CD4-positive, alpha-beta T cell (primary cell): ENCODE measurements at places on chromosomes 4 and X.

DNA sequence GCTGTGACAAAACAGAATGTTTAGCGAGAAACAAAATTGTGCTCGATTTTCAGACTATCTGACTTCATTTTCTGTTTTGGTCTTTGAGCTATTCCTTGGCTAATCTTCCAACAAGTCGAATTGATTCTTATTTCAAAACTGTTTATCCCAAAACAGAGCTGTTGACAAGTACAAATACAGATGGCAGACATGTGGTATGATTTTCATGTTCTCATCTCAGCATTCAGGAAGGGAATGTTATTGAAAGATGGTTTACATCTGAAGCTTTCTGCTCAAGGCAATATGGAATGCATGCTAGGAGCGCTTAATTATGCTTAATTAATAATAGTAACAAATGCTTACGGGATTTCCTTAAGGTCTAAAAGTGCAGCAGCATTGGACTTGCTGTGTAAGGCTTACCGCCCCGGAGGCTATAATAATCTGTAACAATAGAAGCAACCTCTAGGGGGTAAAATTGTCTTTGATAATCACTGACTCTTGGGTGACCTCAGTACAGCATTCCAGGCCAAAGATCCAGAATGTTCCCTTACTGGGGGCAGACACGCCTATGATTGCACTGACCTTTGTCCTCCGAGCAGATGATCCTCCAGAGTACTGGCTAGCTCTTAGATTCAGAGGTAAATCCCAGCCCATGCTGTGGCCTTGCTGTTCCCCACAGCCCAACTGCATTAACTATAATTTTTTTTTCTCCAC lies 16.4 kb downstream of the LSM6 start:
- DNase-seq = no peak

DNA sequence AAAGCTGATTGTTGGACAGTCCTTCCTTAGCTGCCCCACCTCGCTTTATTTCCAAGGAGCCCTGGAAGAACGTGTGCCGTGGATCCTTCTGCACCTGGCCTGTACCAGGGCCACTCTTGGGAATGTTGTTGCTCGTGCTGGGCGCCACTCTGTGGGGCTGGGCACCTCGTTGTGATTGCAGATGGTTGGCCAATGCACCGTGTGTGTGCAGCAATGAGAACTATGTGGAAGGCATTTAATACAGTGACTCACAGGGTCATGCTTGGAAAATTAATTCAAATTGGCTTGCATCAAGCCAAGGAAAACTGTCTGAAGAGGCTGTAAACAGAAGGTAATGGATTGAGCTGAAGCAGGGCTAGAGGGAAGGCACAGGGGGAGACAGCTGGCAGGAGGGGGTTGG lies 37.0 kb upstream of the CD99L2 start:
- no peak for DNase-seq

DNA sequence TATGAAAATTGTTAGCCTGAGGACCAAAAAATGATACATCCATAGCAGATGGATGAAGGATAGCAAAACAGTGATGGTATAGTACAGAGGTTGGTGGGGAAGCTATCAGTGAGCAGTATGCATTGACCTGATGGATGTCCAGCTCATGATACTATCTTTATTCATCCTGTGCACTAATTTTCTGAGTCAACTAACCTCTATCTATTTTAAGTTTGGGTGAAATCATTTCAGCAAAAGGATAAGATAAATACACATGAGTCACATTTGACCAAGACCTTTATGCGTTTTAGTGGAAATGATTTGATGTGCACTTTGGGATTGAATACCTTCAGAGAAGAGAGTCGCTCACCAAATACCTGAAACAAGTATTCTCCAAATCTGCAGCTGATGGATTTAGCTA lies 351.0 kb upstream of the NR3C2 start:
- no peak for DNase-seq

DNA sequence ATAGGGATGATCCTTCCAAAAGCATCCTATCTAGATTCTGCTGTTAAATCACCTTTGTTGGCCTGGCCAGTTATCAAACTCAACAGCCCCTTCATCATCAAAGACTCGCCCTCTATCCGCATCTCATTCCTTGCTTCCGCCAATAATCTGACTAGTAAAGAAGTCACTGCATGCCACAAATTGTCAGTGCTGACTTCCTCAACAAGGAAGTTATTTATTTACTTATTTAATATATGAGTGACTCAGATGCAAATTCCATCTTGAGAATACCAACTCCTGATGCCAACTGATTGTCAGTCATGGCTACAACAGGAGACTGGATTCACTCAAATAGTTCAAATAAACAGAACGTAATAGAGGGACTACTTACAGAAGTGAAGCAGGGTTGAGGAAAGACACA lies 283.8 kb downstream of the TRIML1 start:
- DNase-seq = no peak
